ENCODE measurements at places on chromosomes 7 and 10. TPM values are rescaled to one million over a fixed set of nuclear protein-coding genes. Genes with fewer than 3 reads are reported as not detected.

- no peak for DNase-seq
Observed at GRCh38 chr7:117188949-117189592, 133.8 kb downstream of the WNT2 start.

GRCh38 chr7:81926154-81926553 lies 156.3 kb upstream of the HGF start:
- no peak for DNase-seq

DNA sequence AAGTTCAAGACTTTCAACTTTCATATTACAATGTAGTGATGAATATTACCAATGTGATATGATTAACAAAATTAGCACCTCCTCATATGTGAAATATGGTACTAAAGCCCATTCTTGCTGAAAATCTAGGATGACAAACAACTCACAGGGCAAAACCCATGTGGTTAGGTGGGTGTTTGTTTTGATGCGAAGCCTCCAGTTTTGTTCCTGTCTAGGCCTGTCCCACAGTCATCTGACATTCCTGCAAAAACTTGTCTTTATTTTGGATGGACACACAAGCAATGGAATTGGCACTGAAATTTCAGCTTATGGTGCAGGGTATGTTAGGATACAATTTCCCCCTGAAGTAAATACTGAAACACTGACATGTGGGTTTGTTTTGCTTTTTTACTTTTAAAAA lies 95.3 kb downstream of the PARD3 start:
- DNase-seq = no peak

DNA sequence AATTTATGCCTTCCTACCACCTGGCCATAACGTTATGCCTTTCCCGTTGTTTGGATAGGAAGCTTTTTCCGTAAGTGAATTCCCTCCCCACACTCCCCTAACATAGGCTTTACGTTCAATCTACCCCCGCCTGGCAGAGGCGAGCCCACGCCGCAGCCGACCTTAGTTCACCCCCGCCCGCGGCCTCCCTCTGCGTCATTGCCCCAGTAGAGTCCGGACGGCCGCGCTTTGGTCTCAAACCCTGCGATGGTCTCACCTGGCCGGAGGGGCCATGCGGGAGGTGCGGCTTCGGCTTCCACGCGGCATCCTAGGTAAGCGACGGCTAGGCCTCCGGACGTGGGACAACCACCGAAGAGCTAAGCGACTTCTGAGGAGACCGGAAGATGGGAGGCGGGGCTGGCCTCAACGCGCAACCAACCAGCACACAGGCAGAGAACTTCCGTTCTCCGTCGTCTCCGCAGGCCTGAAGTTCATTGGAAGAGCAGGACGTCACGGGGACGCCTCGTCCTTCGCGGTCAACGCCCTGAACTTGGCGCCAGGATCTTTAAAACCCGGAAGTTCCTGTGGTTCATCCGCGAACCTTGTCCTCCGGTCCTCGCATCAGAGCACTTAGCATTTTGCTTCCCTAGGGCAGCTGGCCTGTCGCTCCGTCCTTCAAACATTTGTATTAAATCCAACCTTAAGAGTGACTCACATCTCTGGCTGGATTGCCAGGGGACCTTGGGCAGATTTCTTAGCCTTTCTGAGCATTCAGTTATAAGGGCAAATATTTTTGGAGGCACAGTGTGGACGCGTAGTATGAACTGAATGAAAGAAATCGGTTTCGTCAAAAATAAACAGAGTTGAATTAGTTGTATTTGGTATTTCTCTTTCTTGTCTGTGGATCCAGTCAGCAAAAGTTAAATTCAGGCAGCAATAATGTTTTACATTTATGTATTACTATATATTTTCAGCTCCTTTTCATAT lies at the start of gene CHCHD2:
Gene CHCHD2 (minus strand): TSS at position 369 of the 966 bp plus-strand sequence. CDS start 63 bp downstream, at position 306.
- DNase-seq = peak; percentile 96

- DNase-seq = no peak
Observed at GRCh38 chr7:91569728-91570457, 305.7 kb downstream of the FZD1 start.

DNA sequence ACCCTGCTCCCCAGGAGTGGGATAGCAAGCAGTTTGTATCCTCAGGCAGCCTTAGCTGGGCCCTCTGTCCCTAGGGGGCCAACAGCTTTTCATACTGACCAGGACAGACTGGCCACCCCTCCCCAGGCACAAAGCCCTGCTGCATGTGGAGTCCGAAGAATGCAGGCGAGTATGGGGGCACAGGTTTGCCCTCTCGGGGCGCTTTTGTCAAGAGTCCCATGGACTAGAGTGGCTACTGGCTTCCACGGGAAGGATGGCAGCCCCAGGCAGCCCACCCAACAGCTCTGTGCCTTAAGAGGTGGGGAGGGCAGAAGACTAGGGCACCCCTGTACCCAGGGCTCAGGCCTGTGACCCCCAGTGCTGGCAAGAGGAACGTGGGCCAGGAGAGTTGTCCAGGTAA lies 10.7 kb downstream of the CXCL12 start:
- no peak for DNase-seq

GRCh38 chr7:142654398-142654797 lies 94.9 kb upstream of the PRSS1 start:
- DNase-seq = no peak

DNA sequence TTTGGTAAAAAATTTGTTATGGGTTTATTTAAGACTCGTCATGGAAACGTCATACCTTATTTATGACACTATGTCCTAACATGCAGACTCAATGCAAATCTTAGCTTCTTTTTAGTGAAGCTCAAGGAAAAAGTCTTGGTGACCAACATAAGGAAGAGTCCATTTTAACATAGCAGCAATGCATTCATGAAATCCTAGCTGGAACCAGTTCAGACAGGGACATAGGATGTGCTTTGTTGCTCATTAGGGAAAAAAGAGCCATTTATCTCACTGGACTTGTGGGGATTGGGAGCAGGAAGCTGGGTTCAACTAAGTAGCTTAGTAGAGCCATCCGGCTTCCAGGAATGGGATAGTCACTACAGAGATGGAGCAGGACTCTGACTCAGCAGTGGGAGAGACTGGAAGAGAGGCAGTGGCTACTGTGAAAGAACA lies 100.7 kb upstream of the DKK1 start:
- DNase-seq = no peak

DNA sequence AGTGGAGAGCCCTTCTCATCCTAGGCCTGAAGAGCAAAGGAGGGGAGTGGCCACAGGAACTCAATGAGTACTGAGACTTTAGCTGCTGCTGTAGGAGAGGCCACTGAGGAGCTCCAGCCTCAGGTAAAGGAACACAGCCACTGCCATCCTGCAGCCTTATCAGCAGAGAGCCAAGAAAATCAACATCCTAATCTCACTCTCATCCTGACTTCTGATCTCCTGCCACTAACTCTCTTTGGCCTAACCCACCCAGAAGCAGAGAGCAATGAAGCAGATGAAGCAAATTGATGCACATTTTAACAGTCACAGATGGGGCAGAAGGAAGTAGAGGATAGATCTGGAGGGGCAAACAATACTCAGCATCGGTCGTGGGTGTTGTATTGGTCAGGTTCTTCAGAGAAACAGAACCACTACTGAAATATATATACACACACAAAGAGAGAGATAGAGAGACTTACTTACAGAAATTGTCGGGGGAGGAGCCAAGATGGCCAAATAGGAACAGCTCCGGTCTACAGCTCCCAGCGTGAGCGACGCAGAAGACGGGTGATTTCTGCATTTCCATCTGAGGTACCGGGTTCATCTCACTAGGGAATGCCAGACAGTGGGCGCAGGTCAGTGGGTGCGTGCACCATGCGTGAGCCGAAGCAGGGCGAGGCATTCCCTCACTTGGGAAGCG lies 297.6 kb downstream of the MTERF1 start:
- no peak for DNase-seq

GRCh38 chr7:136290351-136290750 lies 313.2 kb upstream of the MTPN start:
- DNase-seq = no peak

- DNase-seq = no peak
Observed at GRCh38 chr7:3668743-3669142, 367.7 kb downstream of the SDK1 start.

- DNase-seq = no peak
Observed at GRCh38 chr7:156096771-156097538, 284.7 kb upstream of the SHH start.

DNA sequence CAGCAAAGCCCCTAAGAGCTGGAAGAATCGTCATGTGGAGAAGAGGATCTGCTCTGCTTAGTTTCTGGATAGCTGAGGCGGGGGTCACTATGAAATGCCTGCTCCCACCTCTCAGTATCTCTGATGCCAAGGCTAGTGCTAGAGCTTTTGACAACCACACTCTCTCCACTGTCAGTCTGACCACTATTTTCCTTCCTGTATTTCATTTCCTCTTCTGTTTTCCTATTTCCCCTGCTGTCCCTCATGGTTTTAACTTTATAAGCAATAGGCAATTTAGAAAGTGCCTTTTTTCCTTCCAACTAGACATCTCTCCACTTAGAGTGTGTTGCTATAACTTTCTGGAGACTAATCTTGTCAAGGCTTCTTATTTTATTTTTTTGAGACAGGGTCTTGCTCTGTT lies 23.6 kb downstream of the C7orf57 start:
- DNase-seq = no peak

DNA sequence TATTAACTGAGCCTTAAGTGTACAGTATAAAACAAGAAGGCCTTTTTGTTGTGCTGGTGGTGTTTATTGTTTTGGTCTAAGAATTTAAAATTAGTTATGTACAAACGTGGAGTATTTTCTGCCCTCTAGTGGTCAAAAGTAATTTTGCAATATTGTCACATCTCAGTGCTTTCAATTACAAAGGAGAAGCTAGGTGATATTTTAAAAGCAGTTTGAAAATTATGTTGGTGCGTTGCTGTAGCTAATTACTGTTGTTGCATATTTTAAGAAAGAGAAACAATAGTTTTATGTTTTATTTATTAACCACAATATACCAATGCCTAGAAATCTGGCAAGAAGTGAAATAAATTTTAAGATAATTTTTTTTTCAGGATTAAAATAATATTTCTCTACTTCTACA lies 11.4 kb downstream of the NPVF start:
- peak; percentile 6 for DNase-seq

GRCh38 chr10:70652761-70653657 lies 19.3 kb upstream of the ADAMTS14 start:
- DNase-seq = peak; percentile 95

GRCh38 chr7:140010194-140010895 lies 52.4 kb downstream of the PARP12 start:
- DNase-seq = no peak

DNA sequence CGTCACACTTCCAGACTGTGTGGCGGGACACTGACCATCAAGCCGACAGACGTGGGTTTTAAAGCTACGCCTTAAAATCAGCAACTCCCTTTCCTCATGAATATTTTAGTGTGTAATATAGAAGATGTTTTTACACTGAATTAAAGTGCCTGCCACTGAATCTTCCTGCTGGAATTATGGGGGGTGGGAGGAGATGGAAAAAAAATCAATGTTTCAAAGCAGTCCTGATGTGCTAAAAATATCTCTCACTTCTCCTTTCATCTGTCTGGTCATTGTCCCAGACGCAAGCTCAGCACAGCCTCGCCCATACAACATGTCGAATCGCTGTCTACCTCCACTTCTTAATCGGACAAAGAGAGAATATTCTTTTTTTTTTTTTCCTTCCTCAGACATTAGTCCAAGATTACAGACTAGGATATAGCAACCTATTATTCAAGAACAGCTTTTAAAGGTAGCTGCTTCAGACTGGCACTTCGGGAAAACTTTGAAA lies 165.1 kb upstream of the KLF14 start:
- DNase-seq = no peak

GRCh38 chr10:30500963-30501504 lies 67.0 kb downstream of the MAP3K8 start:
- DNase-seq = no peak

ACBD7 gene
- 0.58 TPM for polyA plus RNA-seq

BAG3 gene
- 20.1 TPM for polyA plus RNA-seq

CHST15 gene
- polyA plus RNA-seq = 4.1 TPM

TRIM50 gene
- polyA plus RNA-seq = not detected

CFAP58 gene
- polyA plus RNA-seq = 0.35 TPM

SEMA3D gene
- 5.7 TPM for polyA plus RNA-seq

GALNT17 gene
- polyA plus RNA-seq = not detected

ALOX5 gene
- not detected for polyA plus RNA-seq

WDR86 gene
- 0.15 TPM for polyA plus RNA-seq

WNT8B gene
- not detected for polyA plus RNA-seq

OR6B1 gene
- not detected for polyA plus RNA-seq

PLXDC2 gene
- polyA plus RNA-seq = 8.9 TPM

ANKRD30A gene
- polyA plus RNA-seq = not detected

ETV1 gene
- 14.9 TPM for polyA plus RNA-seq

SCART1 gene
- 0.96 TPM for polyA plus RNA-seq

PDE6C gene
- not detected for polyA plus RNA-seq

POR gene
- polyA plus RNA-seq = 39.0 TPM

CDNF gene
- 2.1 TPM for polyA plus RNA-seq
